ENCODE measurements at places on chromosomes 3 and 15.

GRCh38 chr15:96958721-96959120, 628.2 kb downstream of the NR2F2 start:
- no peak for DNase-seq

- DNase-seq: no peak
Measured at GRCh38 chr3:107441617-107442016, 64.4 kb downstream of the CCDC54 start.

DNA sequence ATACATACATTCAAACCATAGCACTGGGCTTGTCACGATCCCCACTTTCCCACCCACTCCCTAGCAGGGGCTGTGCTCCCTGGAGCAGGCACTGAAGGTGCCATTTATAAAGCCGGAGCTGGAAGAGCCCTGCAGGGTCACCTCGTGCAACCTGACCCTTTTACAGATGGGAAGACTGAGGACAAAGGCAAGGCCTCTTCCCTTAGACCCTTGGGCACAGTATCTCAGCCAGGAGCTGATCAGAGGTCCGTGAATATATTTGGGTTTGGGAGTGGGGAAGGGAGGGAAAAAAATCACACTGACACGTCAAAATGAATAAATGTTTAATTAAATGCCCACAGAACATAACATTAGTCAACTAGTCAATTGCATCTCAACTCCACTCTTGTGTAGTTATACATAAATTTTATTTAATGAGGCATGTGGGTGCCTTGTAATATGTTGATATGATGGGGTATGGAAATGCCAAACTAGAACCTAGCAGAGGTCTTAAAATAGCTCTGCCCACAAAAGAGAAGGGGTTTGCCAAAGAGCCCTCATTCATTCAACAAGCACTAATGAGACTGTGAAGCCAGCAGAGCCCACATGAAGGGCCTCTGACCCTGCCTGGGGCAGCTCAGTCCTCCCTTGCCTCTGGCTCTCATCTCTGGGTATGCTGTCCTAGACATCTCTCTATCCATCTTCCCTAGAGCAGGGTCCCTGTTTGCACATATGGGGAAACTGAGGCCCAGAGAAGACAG, 119.4 kb downstream of the NUP210 start:
- no peak for DNase-seq

DNA sequence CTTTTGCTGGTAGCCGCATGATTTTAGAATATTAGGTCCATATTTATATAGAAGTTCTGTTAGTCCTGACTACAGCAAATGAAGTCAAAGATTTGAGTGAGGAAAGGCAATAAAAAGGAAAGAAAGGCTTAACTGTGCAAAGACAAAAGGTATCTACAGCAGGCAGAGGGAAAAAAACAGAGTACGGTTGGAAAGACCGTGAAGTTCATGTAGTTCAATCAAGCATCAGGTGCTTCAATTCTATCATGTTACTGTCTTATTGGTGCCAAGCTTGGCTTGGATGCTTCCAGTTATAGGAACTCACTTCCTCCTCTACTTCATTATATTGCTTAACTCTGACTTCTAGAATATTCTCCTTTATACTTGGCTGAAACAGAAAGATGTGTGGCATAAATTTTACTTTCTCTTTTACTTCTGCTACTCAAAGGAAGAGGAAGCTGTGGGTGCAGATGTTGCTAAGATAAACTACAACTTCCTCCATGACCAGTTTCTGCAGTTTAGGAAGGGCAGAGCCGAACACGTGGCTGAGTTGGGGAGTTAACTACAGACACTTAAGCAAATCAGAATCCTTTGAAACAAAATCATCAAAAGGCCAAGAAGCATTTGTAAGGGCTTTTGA, 72.6 kb upstream of the ZBED2 start:
- peak; percentile 89 for DNase-seq

- DNase-seq: no peak
Measured at GRCh38 chr3:109994853-109995252, 657.5 kb upstream of the DPPA4 start.
